Breast epithelium (tissue), 4 donors: ENCODE measurements at places on chromosomes 2 and 18. TPM values are rescaled to one million over a fixed set of nuclear protein-coding genes. Genes with fewer than 3 reads are reported as not detected.

DNA sequence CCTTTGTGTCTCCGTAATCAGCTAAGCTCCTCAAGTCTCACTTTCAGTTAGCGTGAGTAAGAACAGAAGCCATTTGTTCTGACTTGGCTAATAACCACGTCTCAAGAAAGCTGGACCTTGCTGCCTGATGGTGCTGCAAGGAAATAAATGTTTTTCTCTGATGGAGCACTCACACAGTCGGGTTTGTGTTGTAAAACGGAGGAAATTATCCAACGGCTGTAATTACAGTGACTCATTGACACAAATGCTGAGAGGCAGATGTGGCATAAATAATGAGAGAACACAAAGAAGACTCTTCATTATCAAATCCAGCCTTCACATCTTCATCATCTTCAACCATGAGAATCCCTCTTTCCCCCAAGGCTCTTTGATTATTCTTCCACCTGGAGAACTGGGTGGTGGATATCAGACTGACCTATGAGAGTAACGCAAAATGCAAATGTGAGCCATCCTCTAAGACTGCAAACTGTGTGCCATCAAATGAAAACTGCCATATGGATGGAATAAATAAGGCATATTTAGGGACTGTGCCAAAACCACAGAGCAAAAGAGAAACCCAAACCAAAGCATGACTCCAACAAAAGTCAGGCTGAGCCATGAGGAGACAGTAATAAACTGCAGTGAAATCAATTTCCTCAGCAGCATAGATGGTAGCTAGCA is 252.6 kb downstream of the RND3 start:
- no peaks in the 10 kb centered on the region for H3K36me3 ChIP-seq
- peaks cover 6% of the 10 kb centered on the region for H3K4me1 ChIP-seq
- no peaks in the 10 kb centered on the region for H3K27me3 ChIP-seq
- no peak for DNase-seq
- peak overlapping the region; percentile 74 for H3K27ac ChIP-seq

DNA sequence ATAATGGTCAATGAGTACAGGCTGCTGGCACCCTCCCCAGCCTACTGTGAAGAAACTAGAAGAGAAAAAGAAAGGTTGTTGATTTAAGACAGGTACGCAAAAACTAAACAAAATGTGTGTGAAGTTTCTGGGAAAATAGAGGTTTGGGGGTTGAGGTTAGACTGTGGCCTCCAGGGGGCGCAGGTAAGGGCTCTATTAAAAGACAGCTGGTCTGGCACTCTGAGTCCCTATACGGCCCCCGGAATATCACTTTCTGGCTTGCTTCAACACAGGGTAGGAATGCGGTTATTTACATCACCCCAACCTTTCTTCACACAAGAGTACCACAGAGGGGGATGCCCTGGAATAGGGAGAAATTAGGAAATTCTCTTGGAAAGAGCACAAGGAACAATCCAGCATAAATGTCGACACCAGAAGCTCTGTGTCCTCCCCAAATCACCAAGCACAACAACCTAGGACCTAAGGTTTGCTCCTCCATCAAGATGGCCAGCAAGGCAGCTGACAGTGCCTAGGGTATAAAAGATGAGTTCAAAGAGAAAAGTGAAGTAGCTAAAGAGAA is 480.8 kb upstream of the KLHL29 start:
- DNase-seq: no peak
- no peaks in the 10 kb centered on the region for H3K4me1 ChIP-seq
- H3K4me3 ChIP-seq: no peak overlapping the region
- no peaks in the 10 kb centered on the region for H3K27me3 ChIP-seq

The FOXD4L1 gene
- 0.16 TPM for total RNA-seq

- no peak overlapping the region for H3K27ac ChIP-seq
- H3K4me3 ChIP-seq: no peak overlapping the region
- H3K36me3 ChIP-seq: no peaks in the 10 kb centered on the region
- no peak for DNase-seq
- no peaks in the 10 kb centered on the region for H3K27me3 ChIP-seq
These were observed 2.0 kb downstream of the GIGYF2 start for GRCh38 chr2:232699110-232699509.

GRCh38 chr2:234969306-234970098 is 17.7 kb downstream of the SH3BP4 start:
- H3K27ac ChIP-seq: no peak overlapping the region
- H3K4me3 ChIP-seq: no peak overlapping the region
- H3K36me3 ChIP-seq: no peaks in the 10 kb centered on the region
- no peak for DNase-seq

DNA sequence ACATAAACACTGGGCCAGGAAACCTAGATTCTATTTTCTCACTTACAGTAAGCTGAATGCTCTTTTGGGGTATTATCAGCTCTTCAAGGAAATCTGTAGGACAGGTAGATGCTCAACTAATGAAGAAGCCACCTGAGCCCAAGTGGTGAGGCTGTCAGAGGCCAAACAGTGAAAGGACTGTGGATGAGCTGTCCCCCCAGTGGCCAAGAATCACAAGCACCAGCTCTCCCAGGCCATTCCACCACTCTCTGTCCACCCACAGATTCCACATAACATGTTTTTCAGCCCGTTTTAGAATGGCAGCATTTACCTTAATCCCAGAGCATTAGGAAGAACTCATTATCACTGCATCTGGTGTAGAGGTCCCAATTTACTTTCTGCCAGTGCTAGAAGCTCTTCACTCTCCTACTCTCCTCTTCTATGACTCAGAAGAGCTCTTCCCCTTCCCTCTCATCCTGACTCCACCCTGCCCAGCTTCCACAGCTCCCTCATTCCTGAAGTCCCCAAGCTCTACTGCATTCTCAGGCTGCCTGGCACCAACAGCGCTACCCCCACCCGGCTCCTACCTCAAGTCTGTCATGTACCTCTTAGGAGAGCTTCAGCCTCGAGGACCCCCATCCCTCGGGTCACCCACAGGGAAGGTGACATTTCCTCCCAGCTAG is 43.8 kb upstream of the GORASP2 start:
- DNase-seq: no peak
- H3K4me1 ChIP-seq: no peaks in the 10 kb centered on the region
- no peaks in the 10 kb centered on the region for H3K27me3 ChIP-seq

DNA sequence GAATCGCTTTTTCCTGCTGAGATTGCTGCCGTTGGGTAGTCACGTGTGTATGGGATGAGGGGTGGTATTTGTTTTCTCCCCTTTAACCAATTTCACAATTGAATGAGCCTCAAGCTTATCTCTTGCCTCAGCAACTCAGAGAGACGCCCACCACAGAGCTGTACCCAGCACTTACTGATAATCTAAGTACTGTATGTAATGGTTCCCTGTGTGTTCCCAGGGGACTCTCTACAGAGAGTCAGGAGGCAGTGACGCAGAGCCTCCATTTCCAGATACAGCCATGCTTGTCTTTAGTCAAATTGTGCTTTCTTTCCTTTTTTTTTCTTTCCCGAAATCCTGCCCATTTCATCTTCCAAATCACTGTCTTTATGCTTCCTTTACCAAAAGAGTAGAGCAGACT is 1102.1 kb upstream of the KLHL29 start:
- H3K4me1 ChIP-seq: no peaks in the 10 kb centered on the region
- no peak overlapping the region for H3K27ac ChIP-seq
- H3K36me3 ChIP-seq: no peaks in the 10 kb centered on the region
- H3K4me3 ChIP-seq: no peak overlapping the region
